ENCODE measurements at places on chromosomes 11 and 22.

DNA sequence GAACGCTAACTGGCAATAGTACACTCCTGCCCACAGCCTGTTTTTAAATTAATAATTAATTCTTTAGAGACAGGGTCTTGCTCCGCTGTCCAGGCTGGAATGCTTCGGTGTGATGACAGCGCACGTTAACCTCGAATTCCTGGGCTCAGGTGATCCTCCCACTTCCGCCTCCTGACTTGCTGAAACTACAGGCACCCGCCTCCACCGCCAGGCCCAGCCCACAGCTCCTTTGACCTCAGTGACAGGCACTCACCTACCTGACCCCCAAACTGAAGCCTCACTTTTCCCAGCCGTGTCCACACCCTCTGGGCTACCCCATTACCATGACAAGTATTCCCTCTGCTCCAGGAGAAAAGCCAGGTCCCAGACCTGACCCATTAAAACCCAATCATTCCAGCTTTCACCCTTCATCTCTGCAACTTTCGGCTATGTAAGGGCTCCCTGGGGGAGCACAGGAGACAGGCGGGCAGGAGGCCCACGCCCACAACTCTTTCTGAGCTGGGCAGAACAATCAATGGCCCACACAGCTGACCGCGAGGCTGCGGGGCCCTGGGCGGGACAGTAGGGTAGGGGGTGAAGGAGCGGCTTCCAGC, 730 bp downstream of the LMNTD2 start:
- no peak for DNase-seq

DNA sequence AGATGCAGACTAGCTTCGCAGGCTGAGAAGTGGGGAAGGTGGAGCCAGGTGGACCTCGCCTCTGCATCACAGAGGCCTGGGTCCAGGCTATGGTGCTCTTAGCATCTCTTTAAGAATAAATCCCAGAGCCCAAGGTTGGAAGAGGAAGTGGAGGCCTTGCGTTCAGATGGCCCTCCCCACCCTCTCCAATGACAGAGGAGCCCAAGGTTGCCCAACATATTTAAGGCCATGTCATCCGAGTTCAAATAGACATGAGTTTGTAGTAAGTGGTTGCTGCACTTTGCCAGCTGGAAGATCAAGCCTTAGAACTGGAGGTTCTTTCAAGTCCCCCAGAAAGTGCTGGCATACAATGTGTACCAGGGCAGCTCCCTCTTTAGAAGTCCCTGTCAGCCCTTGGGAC, 47.1 kb upstream of the HORMAD2 start:
- DNase-seq: no peak

- no peak for DNase-seq
Observed at GRCh38 chr11:33147559-33147958, 13.7 kb downstream of the CSTF3 start.

DNA sequence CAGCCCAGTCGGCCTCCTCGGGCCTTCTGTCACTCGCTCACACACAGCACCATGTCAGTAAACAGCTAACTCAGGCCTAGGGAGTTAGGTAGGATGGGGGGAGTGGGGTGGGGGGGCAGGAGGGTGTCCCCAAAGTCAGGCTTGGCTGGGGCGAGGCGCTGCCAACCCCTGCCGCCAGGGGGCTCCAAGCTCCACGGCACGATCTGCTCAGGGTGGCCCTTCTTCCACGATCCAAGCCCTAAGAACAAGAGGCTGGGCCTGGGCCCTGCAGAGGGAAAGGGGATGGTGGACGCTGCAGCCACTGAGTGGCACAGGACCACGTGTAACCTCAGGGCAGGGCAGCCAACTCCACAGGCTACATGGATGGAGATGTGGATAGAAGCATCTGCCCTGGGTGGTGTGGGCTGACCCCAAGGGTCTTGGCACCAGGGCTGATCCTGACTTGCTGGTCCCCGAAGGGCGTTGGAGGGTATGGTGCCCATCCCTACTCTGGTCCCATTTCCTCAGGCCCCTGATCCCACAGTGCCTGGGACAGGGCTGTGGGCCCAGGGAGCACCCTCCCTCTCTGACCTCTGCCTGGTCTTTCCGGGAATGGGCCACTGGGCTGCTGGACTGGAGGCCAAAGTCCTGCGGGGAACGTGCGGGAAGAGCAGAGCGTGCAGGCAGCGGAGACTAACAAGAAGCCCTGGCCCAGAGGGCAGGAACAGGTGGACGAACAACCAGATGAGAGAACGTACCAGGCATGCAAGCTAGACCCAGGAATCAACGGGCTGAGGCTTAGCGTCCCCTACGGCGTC, 29.1 kb upstream of the TXNRD2 start:
- DNase-seq: peak; percentile 73

GRCh38 chr11:2520736-2521035, 75.9 kb downstream of the KCNQ1 start:
- DNase-seq: no peak

GRCh38 chr11:134062265-134063123, 6.4 kb upstream of the JAM3 start:
- no peak for DNase-seq

- DNase-seq: no peak
Observed at GRCh38 chr11:103897160-103897936, 139.1 kb upstream of the DDI1 start.

DNA sequence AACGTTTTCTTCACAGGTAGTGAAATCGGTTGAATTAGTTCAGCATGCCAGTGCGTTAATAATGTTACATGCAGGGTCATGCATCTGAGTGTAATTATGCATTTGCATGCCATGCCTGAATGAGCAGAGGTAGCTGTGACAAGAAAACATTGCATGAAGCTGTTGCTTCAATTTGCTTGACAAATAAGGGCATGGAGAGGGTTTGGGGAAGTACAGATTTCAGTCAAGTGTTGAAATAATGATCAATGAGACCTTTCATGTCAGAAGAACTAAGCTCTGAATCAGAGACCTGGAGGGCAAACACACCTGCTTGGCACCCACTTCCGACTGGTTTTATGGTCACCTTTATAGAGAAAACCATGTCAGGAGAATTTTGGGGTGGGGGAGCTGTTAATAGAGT, 221.4 kb downstream of the DBX1 start:
- DNase-seq: no peak

DNA sequence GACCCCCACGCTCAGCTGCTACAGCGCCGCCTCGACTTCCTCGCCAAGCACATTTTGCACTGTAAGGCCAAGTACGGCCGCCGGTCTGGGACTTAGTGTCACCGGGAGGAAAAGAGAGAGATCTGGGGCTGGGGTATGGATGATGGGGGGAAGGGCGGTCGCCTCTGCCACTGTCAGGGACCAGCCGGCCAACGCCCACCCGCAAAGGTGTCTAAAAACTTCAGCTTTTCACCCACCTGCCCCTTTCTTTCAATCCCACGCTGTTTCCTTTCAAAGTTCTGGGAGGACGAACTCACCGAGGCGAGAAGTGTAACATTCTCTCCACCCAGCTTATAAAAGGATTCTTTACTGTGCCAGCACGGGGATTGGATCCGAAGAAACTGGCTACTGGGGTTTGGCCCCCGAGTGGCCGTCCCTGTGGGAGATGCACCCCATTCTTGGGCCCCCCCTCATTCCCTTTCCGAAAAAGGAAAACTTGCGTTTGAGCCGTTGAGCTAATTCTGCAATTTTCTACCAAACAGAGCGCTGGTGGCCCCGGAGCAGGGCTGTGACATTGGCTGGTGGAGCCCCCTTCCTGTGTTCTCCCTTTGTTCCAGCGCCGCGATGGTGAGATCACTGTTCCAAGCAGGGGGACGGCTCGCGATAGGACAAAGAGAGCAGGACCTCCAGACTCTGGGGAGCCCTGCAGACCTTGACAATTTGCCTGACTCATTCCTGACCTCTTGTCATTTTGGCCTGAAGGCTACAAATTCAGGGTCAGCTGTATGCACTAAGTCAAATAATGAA, 1.8 kb downstream of the FJX1 start:
- peak; percentile 52 for DNase-seq

GRCh38 chr11:131899950-131900580, 529.6 kb downstream of the NTM start:
- no peak for DNase-seq

DNA sequence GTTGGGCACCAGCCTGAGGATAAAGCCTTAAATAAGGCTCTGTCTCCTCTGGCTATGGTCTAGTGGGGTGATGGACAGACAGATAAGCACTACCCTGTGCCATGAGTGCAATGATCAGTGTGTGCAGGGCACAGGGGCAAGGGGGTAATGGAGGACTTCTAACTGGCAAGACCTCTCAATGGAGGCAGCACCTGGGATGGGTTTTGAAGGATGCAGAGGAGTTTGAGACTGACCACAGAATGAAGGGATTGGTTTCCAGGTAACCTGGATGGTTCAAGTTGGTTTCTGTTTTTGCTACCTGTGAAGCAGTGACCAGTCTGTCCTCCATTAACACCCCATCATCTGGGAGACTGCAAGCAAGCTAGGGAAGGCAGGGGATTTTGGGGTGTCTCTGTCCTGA, 27.8 kb upstream of the PICK1 start:
- no peak for DNase-seq

DNA sequence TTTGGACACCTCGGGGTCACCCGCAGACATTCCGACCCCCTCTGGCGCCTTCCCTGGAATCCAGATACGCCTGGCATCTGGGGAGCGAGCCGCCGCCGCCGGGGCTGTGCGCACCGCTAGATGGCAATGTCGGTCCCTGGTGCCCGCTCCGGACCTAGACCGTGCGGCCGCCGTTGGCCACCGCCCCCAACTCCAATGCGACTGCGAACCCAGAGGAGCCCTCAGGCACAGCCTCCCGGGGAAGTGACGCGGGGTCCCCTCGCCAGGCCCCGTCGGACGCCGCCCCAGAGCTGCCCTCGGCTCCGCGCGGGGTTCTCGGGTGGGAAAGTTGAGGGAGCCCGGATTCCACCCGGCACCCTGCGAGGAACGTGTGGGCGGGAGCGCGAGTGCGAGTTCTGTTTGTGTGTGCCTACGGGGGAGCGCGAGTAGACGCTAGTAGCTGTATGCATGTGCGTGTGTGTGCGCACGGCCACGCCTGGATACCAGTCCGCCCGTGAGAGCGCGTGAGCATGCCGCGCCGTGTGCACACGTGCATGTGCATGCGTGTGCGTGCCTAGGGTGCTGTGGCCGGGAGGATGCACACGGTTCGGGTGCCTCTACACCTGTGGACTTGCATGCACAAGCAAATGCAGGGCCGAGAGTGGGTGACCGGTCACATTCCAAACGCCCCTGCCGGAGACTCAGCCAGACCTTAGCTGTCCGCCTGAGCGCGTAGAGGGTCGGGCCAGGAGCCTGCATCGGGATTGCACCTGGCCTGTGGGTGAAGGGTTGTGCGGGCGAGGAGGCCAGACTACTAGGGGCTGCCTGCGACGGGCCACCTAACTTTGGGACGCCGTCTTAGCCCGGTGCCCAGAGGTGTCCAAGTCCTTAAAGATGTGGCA, 1.9 kb downstream of the CHRM4 start:
- peak; percentile 61 for DNase-seq

DNA sequence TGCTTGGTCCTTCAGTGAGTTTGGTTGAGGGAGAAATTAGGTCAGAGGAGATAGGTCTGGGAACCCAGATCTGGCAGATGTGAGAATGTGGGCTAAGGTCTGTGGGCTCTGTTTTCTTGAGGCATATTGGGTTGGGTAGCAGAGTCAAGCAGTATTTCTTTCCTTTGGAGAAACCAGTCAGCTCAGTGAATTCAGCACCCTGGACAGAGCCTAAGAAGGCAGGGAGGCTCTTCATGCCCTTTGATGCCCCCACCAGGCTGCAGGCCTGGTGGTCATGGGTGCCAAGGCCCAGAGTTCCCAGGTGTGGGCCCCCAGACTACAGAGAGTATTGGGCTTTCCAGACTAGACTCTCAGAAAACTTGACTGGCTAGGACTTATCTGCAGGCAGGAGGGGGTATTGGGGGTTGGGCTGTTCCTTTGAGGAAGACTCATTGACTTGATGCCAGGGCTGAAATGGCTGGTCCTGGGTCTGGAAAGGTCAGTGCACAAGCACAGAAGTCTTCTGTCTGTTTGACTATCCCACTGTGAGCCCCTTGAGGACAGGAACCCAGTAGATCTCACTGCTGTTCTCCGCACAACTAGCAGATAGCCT, 45.3 kb upstream of the NECTIN1 start:
- DNase-seq: no peak

DNA sequence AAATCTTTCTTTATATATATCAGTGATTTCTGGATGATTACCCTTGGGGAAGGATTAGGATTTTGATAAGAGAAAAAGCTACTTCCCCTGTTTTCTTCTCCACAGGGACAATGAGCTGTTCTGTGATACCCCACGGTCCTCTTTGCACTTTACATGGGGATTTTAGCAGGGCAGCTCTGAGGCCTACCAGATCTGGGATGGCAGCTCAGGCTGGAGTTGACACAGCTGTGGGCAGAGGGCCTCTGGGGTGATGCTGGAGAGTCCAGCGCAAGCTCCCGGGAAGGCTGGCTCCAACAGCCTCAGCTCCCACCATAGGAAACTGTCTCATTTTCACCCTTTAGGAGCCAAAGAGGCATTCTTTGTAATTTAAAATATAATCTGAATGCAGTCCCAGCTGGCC, 383.8 kb upstream of the NARS2 start:
- DNase-seq: no peak

- DNase-seq: no peak
Observed at GRCh38 chr22:49589811-49590210, 237.9 kb downstream of the BRD1 start.

DNA sequence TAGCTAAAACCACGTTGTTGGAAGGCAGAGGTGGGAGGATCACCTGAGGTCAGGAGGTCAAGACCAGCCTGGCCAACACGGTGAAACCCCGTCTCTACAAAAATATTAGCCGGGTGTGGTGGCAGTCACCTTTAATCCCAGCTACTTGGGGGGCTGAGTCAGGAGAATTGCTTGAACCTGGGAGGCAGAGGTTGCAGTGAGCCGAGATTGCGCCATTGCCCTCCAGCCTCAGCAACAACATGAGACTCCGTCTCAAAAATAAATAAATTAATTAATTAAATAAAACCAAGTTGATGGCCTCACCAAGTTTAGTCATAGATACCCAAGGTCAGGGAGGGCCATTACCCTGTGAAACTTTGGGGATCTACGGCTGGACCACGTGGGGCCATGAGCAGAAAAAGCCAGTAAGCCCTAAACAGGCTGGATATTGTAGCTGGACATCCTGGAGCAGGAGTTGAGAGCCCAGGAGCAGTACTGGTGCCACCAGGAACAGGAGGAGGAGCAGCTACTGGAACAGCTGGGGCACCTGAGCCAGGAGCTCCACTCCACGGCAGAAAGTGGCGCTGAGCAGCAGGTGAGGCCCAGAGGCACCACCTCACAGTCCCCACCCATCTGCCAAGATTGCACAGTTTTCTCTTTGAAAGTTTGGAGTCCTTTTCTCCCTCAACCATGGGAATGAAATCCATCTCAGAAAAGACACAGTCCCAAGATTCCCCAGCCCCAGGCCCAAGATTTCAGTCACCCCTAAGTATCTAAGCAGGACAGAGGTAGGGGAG, 50.5 kb downstream of the BTG4 start:
- DNase-seq: no peak

GRCh38 chr11:37914859-37915258, 1316.8 kb upstream of the RAG2 start:
- DNase-seq: no peak

GRCh38 chr11:62104816-62105653, 18.8 kb upstream of the INCENP start:
- no peak for DNase-seq
